ENCODE measurements at places on chromosomes 12 and 14. TPM values are rescaled to one million over a fixed set of nuclear protein-coding genes. Genes with fewer than 3 reads are reported as not detected.

The HELB gene
- 3.4 TPM for total RNA-seq

The CIT gene
- 61.8 TPM for total RNA-seq

The FGD4 gene
- total RNA-seq: 44.8 TPM

The SRGAP1 gene
- 16.3 TPM for total RNA-seq

The GALNT9 gene
- total RNA-seq: not detected

The UNC79 gene
- not detected for total RNA-seq

The TAS2R9 gene
- total RNA-seq: not detected

The KLRD1 gene
- total RNA-seq: 0.13 TPM

The AKAP6 gene
- total RNA-seq: 0.88 TPM

The GPRC5D gene
- total RNA-seq: not detected

The IFNG-AS1 gene
- total RNA-seq: not detected

The FGF23 gene
- not detected for total RNA-seq

The ATP23 gene
- 5.9 TPM for total RNA-seq

DNA sequence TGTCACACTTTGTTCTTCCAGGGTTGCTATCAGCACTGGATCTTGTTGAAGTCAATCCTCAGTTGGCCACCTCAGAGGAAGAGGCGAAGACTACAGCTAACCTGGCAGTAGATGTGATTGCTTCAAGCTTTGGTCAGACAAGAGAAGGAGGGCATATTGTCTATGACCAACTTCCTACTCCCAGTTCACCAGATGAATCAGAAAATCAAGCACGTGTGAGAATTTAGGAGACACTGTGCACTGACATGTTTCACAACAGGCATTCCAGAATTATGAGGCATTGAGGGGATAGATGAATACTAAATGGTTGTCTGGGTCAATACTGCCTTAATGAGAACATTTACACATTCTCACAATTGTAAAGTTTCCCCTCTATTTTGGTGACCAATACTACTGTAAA, 23.7 kb downstream of the VTI1B start:
- no peak for DNase-seq

DNA sequence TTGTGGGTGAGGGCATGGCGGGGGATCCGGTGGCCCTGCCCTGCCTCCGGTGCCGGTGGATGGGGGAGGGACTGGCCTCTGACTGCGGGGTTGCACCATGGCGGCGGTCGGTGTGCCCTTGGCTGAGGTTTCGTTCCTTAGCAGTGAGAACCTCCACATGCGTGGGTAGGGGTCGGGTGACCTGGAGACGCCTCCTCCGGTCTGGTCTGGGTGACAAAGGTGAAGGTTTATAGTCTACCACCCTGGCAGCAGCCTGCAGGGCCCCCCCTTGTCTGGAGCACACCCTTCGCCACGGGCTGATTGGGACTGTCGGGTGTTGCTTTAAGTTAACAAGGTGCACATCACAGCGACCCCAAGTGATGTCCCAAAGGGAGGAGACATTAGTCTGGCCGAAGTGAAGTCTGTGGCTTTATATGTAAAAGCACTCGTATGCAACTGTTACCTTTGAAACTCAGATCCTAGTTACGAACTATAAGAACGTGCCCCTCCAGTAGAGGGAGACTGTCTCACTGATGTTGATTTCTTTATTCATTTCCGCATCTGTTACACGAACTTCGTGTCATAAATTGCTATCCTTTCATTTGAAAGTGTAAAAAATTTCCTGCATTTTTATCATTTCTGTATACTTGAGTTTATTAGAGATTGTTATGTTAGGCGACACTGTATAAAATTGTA, 74.4 kb downstream of the WDR20 start:
- DNase-seq: no peak

DNA sequence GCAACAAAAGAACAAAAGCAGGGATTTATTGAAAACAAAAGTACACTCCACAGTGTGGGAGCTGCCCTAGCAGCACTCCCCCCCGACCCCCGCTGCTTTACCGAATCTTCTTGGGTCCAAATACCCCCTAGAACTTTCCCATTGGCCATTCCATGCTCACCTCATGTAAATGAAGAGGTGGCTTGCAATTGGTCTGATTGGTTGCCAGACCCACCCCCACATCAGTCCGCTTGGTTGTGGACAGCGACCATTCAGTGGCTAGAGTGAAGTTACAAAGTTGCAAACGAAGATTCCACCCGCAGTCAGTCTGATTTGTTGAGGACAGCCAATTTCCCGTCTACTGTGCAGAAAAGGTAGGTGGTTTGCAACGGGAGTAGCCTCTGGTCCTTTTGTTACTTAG, 3.9 kb downstream of the STYX start:
- no peak for DNase-seq

DNA sequence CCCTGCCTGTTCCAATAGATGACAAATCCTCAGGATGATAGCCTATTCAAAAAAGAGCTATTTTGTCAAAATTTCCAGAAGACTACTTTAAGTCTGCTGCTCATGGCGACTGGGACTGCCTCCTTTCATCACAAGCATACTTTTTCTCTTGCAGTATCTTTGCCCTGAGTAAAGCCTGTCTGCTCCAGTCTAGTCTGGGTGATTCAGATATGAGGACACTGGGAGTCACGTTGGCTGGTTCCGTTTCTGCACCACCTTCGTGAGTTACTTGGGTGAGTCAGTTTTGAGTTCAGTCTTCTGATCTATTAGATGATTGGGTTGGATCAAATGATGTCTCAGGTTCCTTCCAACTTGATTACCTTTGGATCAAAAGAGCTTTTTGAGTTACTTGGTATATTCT, 301.3 kb upstream of the STXBP6 start:
- no peak for DNase-seq

- DNase-seq: no peak
Measured at GRCh38 chr14:82104013-82104412, 570.4 kb upstream of the SEL1L start.

DNA sequence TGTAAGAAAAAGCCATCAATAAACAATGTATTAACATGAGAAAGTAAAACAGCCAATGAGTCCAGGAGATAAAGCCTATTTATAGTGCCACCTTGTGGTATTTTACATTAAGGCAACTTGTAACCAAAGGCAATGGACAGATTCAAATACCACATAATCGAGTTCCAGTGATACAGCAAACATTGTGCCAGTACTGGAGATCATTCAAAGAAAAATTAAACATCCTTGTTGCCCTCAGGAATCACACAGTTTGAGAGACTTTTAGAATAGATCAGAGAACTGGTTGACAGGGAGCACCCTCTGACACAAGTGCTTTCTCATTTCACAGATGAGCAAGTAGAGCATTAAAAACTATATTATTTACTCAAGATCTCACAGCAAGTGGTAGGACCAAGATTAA, 98.1 kb downstream of the DDHD1 start:
- DNase-seq: peak; percentile 70

- no peak for DNase-seq
Measured at GRCh38 chr14:67541448-67542387, 8.6 kb downstream of the PLEKHH1 start.

- peak; percentile 11 for DNase-seq
Measured at GRCh38 chr12:4719821-4720636, at the start of gene GALNT8. TSS of gene GALNT8 (plus strand) at chr12:4720400. CDS start at chr12:4720678, 278 bp downstream.

DNA sequence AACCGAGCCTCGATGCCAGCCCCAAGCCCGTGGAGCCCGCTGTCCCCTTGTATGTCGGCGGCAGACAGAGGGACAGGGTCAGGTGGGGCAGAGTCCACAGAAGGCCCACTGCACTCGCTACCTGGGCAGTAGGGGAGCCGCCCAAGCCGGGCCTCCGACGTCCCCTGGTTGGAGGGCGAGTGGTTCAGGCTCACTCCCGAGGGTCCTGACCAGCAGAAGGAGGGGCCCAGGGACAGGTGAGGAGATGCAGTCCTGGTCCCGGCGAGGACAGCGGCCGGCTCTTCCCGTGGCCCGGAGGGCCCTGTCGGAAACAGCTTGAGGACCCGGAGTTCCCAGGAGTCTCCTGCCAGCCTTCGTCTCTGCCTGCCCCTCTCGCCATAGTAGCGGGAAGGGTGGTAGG, 216.7 kb upstream of the SFSWAP start:
- DNase-seq: no peak

GRCh38 chr12:75938189-75938588, 93.4 kb downstream of the PHLDA1 start:
- no peak for DNase-seq

DNA sequence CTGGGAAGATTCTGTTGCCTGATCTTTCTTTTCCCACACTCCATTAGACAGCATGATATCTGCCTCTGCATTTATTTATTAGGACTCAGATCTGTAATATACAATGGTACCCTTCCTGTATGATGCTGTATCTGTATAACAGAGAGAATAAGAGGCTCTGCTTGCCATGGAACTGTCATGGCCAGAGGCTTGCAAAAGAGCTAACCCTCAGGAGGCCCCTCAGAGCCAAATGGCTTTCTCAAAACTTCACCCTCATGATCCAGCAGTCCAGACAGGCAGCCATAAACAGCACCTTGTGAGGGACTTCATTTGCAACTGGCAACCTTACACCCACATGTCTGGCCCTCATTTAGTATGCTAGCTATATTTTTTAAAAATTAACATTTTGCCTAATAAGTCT, 57.6 kb downstream of the TMEM30B start:
- no peak for DNase-seq

DNA sequence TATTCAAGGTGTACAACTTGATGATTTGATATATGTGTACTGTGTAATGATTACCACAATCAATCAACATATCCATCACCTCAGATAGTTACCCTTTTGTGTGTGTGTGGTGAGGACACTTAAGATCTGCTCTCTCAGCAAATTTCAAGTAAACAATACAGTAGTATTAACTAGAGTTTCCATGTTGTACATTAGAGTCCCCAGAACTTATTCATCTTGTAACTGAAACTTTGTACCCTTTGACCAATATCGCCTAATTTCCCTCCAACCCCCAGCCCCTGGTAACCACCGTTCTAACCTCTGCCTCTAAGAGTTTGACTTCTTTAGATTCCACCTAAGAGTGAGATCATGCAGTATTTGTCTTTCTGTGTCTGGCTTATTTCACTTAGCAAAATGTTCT, 12.1 kb downstream of the ADCK1 start:
- DNase-seq: no peak

All from endothelial cell of umbilical vein (primary cell).